ENCODE measurements at places on chromosomes 7 and 10.

DNA sequence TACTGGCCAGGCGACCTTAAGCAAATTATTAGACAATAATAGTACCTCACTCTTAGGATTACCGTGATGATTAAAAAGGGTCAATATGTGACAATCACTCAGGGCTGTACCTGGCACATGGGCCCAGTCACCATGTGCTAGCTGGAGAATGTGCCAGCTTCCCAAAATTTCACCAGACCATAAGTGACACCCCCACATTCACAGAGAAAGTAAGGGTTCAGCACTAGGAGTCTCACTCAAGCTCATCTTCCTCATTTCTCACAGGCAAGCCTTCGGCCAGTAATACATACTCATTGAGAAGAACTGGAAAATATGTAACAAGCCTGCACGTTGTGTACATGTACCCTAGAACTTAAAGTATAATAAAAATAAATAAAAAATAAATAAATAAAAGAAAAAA, 22.4 kb upstream of the C10orf71 start:
- no peak for DNase-seq

DNA sequence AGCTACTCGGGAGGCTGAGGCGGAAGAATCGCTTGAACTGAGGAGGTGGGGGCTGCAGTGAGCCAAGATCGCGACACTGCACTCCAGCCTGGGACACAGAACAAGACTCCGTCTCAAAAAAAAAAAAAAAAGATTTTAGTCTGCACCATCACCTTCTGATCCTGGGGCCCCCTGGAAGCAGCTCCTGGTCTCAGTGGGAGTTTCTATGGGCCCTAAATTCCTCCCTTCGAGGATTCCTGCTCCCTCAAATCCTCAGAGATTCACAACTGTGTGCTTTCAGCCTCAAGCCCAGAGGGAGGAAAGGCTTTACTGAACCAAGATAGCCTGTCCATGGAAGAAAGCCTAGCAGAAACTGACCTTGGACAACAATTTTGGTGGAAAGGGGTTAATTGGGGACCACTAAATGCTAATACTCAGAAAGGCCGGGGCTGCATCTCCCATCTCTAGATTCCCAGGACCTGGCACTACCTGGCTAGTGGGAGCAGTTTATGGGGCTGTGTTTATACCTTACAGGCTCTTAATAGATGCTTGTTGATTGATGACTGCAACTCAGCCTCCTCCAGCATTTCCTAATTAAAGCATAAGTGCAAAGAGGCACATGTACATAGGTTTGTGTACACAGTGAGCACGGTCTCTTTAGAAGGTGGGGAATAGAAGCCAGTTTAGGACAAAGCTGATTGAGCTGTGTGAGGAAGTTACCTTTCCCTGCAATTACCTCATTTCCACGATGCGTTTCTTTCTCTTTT, 9.2 kb upstream of the FGFR2 start:
- DNase-seq, result no peak

- DNase-seq, result no peak
Observed at GRCh38 chr7:128103498-128104107, 72.4 kb upstream of the LRRC4 start.

DNA sequence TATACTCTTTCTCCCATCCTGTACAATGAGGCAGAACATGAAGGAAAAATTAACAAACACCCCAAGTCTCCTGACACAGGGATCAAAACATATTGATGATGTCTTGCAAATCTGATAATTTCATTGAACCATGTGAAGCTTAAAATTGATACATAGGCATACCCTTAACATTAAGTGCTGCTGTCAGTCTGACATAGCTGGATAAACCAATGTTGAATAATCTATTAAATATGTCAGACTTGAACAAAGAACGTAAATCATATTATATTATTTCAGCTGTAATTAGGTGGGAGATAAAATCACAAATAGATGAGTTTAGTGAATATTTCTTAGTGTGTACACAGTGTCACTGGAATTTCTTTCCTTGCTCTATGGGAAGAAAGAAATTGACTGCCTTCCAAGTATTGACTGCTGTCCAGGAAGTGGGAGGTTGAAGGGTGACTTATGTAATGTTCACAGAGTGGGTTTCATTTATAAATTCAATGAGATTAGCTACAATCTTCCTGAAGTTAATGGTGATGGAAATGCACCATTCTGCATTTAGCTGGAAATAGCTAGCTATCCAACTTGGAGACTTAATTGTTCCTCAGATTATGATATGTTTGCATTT, 170.8 kb downstream of the AUTS2 start:
- no peak for DNase-seq

All from NCI-H510A treated with DMSO at 0.1 percent for 48 hours (cell line).